ENCODE measurements at places on chromosomes 16 and 17.
A peak's percentile ranks its signal among the peaks of the same experiment; 100 is the strongest.

DNA sequence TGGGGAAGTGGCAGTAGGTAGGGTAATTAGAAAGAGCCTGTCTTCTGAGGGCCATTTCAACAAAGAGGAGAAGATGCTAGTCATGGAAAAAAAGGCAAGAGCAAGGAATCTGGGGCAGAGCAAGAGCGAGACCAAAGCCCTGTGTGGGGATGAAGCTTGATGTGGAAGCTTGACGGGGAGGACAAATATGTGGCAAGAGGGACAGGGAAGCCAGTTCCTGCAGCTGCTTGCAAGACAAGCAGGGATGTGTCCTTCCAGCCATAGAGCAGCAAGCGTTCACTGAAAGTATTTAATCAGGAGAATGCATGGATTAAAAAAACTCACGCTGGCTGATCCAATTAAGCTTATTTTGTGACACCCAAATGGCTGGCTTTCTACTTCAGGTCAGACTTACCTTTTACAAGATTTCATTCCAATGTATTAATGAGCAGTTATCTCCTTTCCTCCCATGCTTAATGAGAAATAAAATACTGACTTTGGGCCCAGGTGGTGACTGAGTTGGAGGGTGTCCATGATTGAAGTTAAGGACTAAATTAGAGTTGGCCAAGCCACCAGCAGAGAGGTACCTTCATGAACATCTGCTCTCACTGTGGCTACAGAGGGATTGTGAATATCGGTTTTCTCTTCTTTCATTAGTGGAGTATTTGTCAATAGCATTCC is 76.8 kb downstream of the ABCA8 start:
- H3K27ac ChIP-seq: no peak overlapping the region
- H3K27me3 ChIP-seq: peaks cover 12% of the 10 kb centered on the region
- H3K36me3 ChIP-seq: no peaks in the 10 kb centered on the region

- DNase-seq: no peak
- H3K4me3 ChIP-seq: no peak overlapping the region
- H3K36me3 ChIP-seq: no peaks in the 10 kb centered on the region
- peaks cover 21% of the 10 kb centered on the region for H3K4me1 ChIP-seq
- no peaks in the 10 kb centered on the region for H3K27me3 ChIP-seq
Observed at GRCh38 chr17:4728124-4728523, 3.1 kb upstream of the MED11 start.

DNA sequence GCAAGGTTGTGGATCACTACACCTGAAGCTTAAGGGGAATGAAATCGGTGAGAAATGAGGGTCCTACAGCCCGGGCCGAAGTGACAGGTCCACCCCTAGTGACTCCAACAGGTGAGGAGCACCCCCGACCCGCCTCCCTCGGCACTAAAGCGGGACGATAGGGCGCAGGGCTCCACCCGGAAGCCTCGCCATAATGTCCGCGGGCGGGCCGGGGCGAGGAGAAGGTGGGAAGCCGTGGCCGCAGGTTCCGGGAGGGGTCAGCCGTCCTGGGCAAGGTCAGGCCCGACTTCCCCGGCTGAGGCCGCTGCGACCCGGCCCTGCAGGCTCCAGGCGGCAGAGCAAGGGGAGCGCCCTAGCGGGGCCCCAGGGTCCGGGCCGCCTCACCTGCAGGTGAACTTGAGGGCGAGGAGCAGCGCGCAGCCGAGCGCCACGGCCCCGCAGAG is 543 bp downstream of the TXNDC11 start:
- H3K4me1 ChIP-seq: peaks cover 5% of the 10 kb centered on the region
- H3K27me3 ChIP-seq: no peaks in the 10 kb centered on the region
- H3K4me3 ChIP-seq: peak overlapping the region; percentile 86
- DNase-seq: no peak
- H3K36me3 ChIP-seq: no peaks in the 10 kb centered on the region
- H3K27ac ChIP-seq: peak overlapping the region; percentile 42

GRCh38 chr16:589658-590187 is at the start of gene RAB40C:
RAB40C (plus strand) TSS chr16:590066; CDS start chr16:590292, 226 bp downstream.
- peak within 1 kb of the TSS; percentile 83 for H3K27ac ChIP-seq
- H3K27me3 ChIP-seq: no peaks in the 10 kb centered on the region
- peaks cover 3% of the 10 kb centered on the region for H3K36me3 ChIP-seq
- H3K4me3 ChIP-seq: peak within 1 kb of the TSS; percentile 71

DNA sequence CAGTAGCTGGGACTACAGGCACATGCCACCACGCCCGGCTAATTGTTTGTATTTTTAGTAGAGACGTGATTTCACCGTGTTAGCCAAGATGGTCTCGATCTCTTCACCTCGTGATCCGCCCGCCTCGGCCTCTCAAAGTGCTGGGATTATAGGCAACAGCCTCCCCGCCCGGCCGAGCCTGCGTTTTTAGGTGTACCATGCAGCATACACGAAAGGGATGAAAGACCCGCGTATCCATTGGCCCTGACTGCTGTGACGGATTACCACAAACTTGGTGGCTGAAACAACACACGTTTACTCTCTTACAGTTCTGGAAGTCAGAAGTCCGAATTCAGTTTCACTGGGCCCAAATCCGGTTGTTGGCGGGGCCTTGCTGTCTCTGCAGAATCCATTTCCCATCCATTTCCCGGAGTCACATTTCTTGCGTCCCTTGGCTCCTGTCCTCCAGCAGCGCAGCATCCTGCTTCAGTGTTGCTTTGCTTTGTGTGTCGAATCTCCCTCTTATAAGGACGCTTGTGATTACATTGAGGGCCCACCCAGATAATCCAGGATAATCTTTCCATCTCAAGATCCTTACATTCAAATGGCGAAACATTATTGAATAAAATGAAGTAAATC is 8.3 kb upstream of the GUCY2D start:
- H3K27ac ChIP-seq: no peak overlapping the region
- no peaks in the 10 kb centered on the region for H3K36me3 ChIP-seq
- H3K4me3 ChIP-seq: no peak overlapping the region
- no peaks in the 10 kb centered on the region for H3K27me3 ChIP-seq
- no peak for DNase-seq
- H3K4me1 ChIP-seq: peaks cover 2% of the 10 kb centered on the region

DNA sequence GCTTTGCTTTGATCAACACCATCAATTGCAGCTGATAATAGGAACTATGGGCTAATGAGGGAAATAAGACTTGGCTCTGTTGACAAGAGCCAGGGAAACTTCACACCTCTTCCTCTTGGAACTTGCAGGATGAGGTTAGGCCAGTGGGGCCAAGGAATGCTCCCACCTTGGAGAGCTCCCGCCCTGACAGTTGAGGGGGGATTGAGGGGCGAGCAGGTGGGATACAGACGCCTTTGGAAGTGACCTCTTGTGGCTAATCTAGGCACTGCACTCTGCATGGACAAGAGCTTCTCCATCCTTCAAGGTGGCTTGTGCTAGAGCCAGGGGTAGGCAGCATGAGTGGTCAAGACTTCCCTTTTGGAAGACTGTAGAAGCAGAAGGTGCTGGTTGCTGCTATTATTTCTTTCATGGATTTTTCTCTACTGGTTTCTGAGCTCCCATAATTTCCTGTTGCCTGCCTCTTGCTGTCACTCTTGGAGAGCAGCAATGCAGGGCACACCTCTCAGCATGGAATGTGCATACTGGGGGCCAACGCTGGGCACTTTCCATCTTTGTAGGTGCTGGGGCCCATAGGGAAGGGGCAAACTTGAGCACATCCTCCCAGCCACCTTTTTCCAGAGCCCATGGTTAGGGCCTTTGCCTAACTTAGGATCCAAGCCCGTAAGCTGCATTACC is 2.3 kb upstream of the PHF12 start:
- no peaks in the 10 kb centered on the region for H3K27me3 ChIP-seq
- peaks cover 26% of the 10 kb centered on the region for H3K4me1 ChIP-seq
- no peak overlapping the region for H3K4me3 ChIP-seq
- peak overlapping the region; percentile 99 for H3K27ac ChIP-seq
- no peaks in the 10 kb centered on the region for H3K36me3 ChIP-seq

DNA sequence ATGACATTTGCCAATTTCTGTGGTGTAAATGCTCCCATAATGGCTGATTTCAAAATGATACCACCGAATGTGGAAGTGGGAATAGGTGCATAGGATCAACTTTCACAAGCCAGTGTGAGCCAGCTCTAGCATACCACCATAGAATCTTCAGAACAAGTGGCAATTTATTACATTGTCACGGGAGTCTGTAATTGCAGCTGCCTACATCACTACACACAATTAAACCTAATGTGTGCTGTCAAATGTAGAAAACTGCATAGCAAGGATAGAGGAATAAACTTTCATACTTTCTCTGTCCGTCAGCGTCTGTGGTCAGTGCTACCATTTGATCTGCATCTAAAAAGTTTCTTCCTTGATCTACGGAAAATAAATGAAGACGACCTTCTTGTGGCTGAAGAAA is 417.8 kb upstream of the TOM1L1 start:
- no peaks in the 10 kb centered on the region for H3K36me3 ChIP-seq
- H3K4me3 ChIP-seq: no peak overlapping the region
- no peaks in the 10 kb centered on the region for H3K27me3 ChIP-seq
- DNase-seq: no peak
